ENCODE measurements at places on chromosomes 2 and 18.

GRCh38 chr18:22191923-22192322, 22.5 kb downstream of the GATA6 start:
- DNase-seq: no peak

GRCh38 chr2:156457523-156458517, 21.6 kb downstream of the GPD2 start:
- DNase-seq: no peak

DNA sequence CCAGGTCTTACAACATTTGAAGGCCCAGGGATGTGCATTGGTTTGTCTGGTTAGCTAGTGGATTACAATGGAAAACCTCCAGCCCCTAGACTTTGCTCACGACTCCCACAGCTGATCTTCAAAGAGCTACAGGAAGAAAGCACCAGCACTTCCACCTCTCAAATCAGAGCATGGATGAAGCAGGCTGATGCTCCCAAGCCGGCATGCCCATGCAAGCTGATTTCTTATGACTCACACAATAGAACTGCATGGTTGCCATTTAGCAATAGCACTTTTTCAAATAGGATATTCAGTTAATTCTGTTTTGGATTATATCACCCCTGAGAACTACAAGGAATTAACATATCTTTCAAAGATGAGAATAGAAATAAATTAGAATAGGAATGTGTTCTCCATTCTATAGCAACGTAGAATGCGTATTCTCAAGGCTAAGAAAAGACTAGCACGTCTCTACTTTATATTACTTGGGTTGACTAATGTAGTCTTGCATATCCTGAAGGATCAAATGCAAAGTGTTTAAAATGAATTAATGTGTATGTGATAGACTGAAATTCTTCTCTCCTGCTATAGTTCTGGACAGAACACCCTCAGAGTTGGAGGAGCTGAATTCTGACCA, 292.4 kb downstream of the TRIB2 start:
- no peak for DNase-seq

DNA sequence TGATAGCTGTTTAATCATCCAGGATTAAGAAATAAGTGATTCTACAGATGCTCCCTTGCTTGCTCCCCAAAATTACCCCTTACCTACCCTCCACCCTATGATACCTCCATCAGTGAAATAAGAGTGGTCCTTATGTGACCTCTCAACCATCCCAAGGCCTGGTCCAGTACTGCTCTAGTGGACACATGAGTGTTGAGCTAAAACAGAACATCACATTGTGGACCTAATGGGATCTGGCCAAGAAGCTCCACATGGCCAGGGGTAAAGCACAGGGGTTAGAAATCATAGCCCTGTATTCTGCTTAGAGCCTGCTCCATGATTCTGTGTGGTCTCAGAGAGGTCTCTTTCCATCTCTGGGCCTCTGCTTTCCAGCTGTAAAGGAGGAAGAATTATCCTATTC, 355.6 kb downstream of the TNS1 start:
- no peak for DNase-seq

DNA sequence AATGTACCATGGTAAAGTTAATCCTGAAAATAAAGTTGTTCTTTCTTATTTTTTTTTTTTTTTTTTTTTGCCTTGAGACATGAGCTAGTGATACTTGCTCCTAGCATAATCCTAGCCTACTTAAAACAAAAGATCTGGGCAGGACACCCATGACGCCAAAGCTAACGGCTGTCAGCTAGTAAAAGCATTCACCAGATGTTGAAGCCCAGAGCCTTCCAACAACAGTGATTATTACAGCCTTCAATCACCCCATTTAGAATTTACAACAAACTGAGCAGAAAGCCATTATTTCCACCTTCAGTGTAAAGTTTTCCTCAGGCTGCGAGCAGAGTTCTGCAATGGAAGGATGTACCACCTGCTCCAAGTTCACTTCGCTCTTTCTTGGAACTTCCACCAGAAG, 259.5 kb downstream of the SP3 start:
- no peak for DNase-seq

- DNase-seq: no peak
Observed at GRCh38 chr2:138296365-138296764, 205.2 kb upstream of the SPOPL start.

- DNase-seq: no peak
Observed at GRCh38 chr2:196372276-196372809, 201.0 kb upstream of the STK17B start.

- peak; percentile 90 for DNase-seq
Observed at GRCh38 chr2:196239622-196240587, 68.5 kb upstream of the STK17B start.

DNA sequence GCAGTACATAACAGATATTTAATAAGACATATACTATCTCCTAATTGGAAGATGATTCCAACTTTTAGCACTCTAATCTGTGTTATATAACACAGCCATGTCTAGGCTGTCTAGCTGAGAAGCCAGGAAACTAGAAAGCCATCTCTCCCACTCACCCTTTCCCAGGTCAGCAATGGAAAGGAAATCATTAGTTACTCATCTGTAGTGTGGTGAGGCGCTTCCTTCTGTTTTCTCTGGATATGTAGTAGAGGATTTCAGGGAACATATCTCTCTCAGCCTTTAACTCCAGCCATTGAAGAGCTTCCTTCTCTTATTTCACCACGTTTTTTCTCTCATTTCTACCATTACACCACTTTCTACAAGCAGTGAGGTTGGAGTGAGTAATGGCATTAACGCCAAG, 19.4 kb downstream of the RBBP8 start:
- DNase-seq: no peak

DNA sequence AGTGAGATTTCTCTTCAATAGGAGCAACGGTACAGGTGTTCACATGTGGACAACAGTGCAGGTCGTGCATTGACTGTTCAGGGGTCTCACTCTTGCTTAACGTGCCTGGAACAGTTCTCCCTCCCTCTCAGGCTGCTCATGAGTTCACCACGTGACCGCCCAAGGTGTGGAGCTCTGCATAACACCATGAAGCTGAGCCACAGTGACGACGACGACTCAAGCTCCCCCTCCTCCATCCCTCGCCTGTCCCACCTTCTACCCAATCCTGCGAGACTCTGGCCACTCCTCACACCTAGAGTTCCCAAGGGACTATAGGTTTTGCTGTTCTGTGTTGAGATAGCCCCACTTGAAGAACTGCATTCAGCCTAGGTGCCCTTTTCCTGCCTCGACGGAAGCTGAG, 42.8 kb downstream of the STK25 start:
- no peak for DNase-seq

DNA sequence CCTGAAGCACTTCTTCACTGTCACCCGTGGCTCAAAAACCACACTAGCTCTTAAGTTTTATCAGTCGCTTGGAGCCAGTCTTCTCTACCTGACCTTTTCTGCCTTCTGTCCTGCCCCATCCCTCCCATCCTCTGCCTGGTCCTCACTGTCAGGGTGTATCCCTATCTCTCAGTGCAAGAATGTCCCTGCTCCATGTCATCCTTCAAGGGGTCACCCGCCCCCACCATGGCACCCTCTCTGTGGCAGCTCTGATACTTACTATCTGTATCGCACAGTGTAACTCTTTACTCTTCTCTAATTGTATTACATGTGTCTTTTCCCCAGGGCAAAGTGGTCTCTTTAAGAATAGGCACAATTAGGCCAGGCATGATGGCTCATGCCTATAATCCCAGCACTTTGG, 4.4 kb downstream of the VAMP5 start:
- no peak for DNase-seq

DNA sequence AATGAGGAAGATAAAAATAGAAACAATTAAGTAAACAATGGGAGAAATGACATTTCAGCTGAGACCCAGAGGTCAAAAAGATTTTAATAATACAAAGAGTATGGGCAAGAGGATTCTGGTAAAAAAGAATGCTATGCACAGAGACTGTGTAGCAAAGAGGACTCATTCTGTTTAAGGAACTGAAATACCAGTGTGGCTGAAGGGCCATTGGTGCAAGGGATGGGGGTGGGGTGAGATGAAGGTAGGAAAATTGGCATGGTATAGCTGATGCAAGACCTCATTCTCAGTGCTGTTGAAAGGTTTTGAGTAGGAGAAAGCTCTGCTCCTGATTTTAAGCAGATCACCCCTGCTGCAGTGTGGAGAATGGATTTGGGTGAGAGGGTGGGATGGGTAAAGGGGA, 10.8 kb downstream of the GALNT1 start:
- DNase-seq: peak; percentile 33

- DNase-seq: no peak
Observed at GRCh38 chr18:24731981-24732380, 271.5 kb downstream of the HRH4 start.
